Mucosa of gallbladder (tissue), 1 donor: ENCODE measurements at places on chromosomes 3 and 15.

DNA sequence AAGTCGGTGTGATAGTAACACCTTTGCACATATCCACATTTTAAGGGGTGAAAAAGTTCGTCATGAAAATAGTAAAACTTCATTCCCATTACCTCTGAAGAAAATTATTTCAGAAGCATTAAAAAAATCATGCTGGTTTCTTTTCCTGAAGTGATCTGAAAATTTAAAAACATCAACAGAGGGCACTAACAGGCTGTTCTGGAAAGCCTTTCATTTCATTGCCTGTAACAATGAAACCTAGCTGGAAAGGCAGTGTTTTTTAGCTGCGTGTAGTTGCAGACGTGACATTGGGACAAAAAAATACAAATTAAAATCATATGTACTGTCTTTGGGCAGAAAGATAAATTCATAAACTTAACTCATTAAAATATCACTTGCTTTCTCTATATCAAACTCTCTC is 993.8 kb downstream of the GBE1 start:
- no peak for DNase-seq

- DNase-seq: no peak
These were observed 569.8 kb downstream of the VGLL3 start for GRCh38 chr3:86420990-86421739.

- no peak for DNase-seq
These were observed 266.2 kb downstream of the ZNF385D start for GRCh38 chr3:21484828-21485144.

- no peak for DNase-seq
These were observed 11.8 kb upstream of the UACA start for GRCh38 chr15:70775160-70775559.

DNA sequence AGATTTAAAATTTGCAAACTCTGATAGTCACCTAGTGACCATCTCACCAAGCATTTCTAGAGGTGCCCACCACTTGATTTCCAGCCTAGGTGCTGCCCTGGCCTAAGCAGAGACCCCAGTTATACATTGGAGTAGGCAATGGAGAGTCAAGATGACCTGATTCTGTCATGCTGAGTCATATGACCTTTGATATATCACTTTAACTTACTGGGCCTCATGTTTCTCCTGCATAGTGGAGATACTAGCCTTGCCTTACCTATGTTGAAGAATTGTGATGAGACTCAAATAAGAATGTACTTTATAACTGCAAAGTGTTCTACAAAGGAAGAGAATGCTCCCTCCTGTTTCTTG is 75.5 kb upstream of the XCR1 start:
- DNase-seq: no peak

DNA sequence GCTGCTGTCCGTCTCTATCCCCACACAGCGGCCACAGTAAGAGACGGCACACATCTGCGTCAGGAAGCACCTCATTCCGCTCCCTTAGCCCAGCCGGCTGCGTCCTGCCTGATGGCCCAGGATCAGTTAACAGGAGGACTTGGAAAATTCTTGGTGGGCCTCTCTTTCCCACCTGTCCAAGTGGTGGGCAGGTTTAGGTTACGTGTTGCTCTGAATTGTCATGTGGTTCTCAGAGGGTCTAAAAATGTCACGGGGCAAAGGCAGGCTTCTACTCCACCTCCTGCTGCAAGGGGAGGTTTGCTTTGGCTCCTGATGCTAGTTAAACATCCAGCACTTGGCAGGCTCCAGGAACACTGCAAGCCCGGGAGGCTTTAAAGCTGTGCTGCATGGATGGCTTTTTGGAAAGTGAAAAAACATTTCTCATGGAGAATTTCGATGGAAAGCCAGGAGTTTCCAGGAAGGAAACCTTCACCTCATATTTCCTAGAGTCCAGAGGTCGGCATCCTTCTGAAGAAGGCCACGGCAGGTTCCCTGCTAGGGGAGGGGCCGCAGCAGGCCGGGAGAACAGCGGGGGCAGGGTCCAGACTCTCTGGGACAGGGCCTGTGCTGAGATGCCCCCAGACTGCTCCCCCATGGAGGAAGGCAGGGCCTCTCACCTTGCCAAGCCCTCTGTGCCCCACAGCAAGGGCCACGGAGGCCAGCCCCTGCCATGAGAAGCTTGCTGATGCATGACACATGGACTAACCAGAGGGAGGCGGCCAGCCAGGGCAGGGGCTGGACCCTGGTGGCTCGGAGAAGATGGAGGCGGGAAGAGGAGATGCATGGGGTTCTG is 10.8 kb downstream of the CTSH start:
- DNase-seq: no peak

- no peak for DNase-seq
These were observed 158.8 kb downstream of the PDZRN3 start for GRCh38 chr3:73465926-73466325.

GRCh38 chr3:169886671-169887070 is 16.9 kb upstream of the LRRC31 start:
- DNase-seq: peak; percentile 54

- DNase-seq: no peak
These were observed 53.1 kb downstream of the LINGO1 start for GRCh38 chr15:77579498-77580188.

GRCh38 chr3:183745300-183746098 is 47.9 kb downstream of the YEATS2 start:
- DNase-seq: no peak

- peak; percentile 28 for DNase-seq
These were observed 47.7 kb upstream of the INSYN1 start for GRCh38 chr15:73800662-73801345.

GRCh38 chr15:52261498-52262242 is 33.9 kb downstream of the MYO5C start:
- DNase-seq: peak; percentile 69

DNA sequence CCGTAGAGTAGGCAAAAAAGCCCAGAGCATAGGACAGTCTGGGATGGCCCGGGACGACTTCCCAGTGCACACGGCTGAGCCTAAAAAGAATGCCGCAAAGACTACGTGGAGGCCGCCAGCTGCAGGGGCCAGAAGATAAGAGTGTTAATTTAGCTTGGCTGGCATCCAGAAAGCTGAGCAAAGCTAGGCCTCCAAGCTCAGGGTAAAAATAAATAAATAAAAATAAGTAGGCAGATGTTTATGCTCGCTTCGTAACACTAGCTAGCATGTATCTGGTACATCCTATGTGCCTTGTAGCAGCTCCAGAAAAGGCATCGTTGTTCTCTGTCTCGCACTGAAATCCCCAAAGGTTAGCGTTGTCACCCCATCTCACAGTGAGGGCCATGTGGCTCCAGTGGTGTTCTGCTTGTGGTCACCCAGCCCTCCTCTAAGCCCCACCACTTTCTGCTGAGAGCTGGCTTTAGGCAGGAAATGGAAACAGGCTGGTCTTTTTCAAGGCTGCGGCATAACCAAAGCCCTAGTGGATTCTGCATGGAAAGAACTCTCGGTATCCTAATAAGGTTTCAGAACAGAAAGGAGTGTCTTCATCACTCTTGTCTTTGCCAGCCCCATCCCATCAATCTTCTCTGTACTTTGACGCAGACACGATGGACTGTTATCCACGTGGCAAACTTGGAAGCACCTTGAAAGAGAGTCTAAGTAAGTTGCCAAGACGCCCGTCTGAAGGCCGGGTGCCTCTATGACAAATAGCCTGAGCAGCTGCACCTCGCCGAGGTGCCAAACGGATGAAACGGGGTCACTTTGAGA is 58.1 kb upstream of the MEF2A start:
- peak; percentile 51 for DNase-seq

GRCh38 chr15:39282663-39283208 is 298.1 kb upstream of the THBS1 start:
- no peak for DNase-seq

GRCh38 chr15:55694652-55695150 is 48.3 kb downstream of the PRTG start:
- DNase-seq: no peak

DNA sequence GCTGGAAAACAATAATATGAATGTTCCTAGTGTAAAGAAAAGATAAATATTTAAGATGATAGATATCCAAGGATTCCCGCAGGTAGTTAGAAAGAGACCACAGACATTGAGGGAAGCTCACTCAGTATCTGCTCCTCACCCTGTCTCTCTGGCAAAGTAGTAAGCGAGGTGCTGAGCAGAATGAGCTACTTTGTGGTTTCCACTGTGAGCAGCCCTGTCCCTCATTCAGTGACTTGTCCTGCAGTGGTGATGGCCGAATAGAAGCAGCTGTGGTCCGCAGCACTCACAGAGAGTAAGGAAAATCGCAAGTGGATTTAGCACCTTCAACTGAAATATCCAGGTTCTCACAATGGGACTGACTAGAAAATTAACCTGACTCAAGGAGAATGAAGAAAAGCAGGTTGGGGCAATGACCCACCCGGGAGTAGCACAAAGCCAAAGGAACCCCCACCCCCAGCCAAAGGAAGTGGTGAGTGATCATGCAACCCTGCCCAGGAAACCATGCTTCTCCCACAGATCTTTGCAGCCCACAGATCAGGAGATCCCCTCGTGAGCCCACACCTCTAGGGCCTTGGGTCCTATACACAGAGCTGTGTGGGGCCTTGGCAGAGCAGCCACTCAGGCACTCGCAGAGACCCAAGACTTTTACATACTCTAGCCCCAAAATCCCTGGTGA is 21.8 kb upstream of the SLC25A38 start:
- DNase-seq: no peak

DNA sequence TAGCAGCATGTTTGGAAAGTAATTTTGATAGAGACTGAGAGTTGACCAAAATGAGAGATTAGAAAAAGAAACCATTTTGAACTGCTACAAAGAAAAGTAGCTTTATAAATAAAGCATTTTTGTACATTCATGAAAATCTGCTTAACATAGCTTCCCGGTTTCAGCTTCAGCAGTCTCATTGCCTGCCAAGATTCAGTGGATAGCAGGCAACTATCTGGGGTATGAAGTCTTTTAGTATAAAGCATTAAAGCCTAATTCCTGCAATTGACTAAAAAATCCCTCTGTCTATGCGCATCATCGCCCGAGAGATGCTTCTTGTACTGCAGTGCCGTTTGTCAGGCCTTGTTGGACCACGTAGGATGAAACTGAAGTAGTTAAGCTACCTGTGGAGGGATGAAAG is 588.4 kb downstream of the NAALADL2 start:
- DNase-seq: no peak

DNA sequence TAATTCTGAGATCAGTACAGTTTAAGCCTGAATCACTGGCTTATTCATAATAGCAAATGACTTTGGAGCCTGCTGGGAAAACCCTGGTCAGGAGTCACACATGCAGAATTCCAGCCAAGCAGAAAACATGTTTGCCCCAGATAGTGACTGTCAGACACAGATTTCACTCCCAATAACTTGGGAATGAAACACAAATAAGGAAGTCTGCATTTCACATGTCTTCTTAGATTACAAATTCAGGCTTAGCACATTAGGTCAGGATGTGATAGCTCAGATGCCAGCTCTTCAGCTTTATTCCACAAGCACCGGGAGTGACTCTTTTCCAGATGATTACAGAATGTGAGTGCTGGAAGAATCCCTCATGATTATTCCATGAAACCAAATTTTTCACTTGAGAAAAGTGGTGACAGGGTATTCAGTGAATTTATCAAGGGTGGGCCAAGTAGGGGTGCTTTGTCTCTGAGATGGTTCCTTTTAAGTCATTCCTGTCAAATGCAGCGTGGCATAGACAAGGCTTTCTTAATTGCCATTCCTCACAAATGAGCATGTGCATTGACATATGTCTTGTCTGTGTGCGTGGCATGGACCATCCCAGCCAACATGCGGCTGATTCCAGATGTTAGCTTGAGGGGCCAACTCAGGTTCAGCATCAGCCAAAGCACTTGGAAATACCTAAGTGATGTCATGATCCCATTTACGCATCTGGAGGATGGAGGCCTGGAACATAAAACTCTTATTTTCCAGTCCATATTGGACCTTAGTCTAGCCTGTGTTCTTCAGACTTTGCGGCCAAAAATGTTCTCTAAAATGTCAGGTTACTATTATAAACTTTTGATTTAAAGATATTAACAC is 191.0 kb downstream of the EPHB1 start:
- DNase-seq: no peak

GRCh38 chr3:113560271-113560670 is 27.9 kb downstream of the SIDT1 start:
- no peak for DNase-seq

GRCh38 chr15:45970542-45970941 is 335.7 kb downstream of the SQOR start:
- no peak for DNase-seq

GRCh38 chr15:84797801-84798200 is 19.4 kb upstream of the ALPK3 start:
- no peak for DNase-seq

- DNase-seq: no peak
These were observed 57.6 kb downstream of the RAB11A start for GRCh38 chr15:65926899-65927298.

DNA sequence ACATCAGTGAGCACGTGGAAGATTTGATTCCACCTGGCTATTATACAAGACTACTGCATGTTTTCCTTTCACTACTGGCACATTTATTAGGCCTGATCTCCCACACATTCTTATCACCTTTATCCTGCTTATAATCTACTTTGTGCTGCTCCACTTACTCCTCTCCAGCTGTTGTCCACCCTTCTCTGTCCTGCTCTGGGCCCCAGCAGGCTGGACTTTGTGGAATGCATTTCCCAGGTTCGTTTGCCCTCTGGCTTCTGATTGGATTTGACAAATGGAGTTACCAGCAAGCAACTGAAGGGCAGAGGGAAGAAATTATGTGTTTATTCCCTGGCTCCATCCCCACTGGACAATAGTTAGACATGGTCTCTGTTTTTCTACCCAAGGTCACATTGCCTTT is 75.5 kb downstream of the DCLK3 start:
- DNase-seq: no peak

DNA sequence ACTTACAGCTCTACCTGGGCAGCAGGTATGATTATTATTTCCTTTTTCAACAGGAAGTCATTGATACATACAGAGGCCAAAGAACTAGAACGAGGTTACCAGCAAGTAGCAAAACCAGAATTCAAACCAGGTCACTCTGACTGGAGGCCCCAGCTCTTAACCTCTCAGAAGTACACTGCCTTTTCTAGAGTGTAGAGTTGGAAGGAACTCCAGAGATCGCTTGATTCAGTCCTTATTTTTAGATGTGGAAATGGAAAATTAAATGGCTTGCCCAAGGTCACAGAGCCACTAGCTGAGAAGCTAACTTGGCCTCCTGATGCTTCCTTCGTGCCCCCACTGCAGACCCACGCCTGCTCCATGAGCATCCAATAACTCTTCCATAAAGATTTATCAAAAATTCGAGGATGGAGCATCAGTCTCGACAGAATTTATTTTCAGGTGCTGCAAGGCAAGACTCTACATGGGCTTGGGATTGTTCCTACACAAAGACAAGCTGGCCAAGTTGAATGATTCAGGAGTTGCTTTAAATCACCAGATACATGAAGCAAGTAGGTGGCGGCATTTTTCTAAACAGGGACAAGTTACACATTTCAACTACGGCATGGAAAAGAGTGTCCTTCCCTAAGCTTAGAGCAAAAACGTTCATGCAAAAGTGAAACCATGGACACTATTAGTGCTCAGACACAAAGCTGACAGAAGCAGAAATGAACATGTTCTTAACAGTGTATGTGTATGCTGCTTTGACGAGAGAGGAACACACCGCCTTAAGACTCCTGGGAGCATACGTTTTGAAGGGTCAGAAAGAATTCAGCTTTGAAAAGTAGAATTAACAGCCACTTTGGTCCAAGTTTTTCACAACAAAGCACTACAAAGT is 235.7 kb downstream of the THRB start:
- no peak for DNase-seq

- DNase-seq: no peak
These were observed 22.5 kb downstream of the KIF7 start for GRCh38 chr15:89632563-89633430.
